ENCODE measurements at places on chromosomes 7 and 10.

GRCh38 chr7:26434974-26435373, 143.3 kb downstream of the SNX10 start:
- no peak for DNase-seq

GRCh38 chr7:38154278-38154677, 23.8 kb upstream of the STARD3NL start:
- no peak for DNase-seq

GRCh38 chr10:18260310-18260922, 120.2 kb downstream of the CACNB2 start:
- DNase-seq = no peak

DNA sequence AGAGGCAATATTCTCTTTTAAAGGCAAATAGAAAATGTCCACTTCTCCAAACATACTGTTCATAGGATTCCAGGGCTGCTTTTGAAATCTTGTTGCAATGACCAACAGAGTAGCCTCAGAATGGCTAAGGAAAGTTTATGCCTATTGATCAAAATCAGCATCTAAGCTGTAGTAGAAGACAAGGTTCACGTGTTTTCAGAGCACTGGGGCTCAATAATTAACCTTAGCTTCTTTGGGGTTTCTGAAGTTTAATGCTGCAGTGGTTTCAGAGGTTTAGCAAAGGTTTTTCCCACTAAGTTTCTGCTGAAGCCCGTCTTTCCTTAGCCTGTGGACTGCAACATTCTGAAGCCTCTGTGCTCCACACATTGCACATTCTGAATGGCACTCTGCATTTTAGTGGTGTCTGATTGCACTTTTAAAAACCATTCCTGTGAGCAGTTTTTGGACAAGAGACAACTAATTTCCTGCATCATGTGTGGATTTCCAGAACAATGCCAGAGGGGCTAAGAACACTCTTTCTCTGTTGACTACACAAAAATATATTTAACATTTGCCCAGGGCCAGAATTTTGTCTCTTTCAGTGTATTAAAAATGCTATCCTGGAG, 342.5 kb downstream of the PTEN start:
- DNase-seq = no peak

DNA sequence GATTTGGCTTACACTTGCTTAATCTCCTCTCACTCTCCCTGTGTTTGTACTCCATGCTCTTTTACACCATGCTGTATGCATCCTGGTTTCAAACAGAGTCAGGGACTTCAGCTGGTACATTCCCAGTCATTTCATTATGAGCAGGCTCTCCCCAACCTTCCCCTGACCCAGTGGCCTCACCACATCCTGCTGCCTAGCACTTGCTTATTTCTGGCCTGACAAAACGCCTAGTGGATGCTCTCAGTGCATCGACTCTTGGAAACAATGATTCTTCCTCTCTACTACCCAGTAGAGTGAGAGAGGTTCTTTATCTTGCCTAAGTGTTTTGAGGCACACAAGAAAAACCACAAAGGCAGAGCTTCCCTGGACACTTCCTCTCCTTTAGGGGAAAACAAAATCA, 63.4 kb downstream of the CAV1 start:
- DNase-seq = no peak

DNA sequence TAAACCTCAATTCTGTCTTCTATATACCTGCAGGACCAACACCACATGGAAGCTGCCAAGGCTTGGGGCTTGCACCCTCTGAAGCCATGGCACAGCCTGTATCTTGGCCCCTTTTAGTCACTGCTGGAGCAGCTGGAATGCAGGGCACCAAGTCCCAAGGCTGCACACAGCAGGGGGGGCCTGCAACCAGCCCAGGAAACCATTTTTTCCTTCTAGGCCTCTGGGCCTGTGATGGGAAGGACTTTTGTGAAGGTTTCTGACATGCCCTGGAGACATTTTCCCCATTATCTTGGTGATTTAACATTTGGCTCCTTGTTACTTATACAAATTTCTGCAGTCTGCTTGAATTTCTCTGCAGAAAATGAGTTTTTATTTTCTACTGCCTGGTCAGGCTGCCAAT, 123.2 kb upstream of the PCGF5 start:
- DNase-seq = no peak

GRCh38 chr10:86401588-86402282, 35.1 kb upstream of the GRID1 start:
- DNase-seq = peak; percentile 7

GRCh38 chr10:15856328-15857015, 3.8 kb downstream of the MINDY3 start:
- DNase-seq = no peak

GRCh38 chr7:124652237-124652636, 113.4 kb downstream of the GPR37 start:
- no peak for DNase-seq

DNA sequence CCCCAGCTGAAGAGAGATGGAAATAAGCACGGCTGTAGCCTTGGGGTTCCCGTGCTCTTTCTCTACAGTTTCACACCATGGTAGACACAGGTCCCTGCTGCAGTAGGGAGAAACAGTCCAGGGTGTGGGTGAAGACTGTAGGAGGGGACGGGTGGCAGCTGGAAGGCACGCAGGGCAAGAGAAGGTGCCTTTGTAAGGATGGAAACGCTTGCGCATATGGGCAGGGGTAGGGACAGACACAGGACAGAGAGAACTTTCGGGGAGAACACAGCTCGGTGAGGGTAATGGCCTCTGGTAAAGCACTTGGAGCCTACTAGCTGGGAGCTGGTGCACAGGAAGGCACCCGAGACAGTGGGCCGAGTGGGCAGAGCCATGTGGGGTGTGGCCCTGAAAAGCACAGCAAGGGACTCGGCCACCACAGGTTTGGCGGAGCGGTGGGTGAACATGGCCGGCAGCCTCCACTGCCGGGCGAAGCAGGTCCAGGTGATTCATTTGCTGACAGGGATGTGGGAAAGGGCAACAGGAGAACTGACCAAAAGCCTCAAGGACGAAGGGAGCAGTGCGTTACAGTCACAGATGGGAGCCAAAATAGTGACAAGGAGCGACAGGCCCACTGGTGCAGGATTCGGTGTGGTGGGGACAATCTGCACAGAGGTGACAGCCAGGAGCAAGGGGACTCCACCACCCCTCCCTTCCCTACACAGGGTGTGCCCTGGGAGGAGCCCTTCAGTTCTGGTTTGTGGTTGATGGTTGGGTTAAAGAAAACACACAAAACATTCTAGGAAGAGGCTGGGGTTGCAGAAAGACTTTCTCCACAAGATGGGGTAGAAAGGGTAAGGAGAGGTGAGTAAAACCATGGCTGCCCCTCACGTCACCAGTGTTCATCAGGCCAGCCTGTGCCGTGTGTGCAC, 97.1 kb downstream of the VOPP1 start:
- no peak for DNase-seq

DNA sequence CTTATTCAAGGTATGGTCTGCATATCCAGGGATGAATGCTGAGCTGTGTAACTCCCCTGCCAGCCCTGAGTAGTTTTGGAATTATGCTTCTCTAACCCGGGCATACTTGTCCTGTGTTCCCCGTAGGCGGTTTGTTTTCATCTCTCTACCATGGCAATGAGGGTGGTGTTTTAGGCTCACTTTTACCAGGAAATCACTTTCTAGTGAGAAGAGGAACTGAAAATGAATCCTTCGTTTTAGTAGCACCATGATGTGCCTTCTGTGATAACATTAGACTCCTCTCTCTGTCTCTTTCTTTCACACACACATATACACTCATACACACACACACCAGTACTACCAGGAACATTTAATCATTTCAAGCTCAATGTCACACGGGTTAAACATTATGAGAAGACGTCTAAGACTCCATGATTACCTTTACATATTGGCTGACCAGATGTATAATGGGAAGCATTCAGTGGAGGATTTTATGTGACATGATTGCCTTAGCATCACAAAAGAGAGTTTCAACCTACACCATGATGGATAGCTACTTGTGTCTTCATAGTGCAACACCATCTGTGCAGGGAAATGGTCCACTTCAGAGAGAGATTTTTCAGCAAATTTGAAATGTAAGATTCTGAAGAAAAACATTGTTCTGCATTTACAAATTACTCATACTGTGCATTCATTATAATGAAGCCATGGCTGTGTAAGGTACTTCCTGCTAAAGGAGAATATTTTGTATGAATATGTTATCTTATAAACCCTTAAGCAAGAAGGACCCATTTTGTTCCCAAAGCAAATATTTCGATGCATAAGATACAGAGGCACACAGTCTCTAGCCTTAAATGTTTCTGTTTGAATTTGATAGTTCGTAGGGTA, 31.0 kb upstream of the PFKP start:
- DNase-seq = no peak

DNA sequence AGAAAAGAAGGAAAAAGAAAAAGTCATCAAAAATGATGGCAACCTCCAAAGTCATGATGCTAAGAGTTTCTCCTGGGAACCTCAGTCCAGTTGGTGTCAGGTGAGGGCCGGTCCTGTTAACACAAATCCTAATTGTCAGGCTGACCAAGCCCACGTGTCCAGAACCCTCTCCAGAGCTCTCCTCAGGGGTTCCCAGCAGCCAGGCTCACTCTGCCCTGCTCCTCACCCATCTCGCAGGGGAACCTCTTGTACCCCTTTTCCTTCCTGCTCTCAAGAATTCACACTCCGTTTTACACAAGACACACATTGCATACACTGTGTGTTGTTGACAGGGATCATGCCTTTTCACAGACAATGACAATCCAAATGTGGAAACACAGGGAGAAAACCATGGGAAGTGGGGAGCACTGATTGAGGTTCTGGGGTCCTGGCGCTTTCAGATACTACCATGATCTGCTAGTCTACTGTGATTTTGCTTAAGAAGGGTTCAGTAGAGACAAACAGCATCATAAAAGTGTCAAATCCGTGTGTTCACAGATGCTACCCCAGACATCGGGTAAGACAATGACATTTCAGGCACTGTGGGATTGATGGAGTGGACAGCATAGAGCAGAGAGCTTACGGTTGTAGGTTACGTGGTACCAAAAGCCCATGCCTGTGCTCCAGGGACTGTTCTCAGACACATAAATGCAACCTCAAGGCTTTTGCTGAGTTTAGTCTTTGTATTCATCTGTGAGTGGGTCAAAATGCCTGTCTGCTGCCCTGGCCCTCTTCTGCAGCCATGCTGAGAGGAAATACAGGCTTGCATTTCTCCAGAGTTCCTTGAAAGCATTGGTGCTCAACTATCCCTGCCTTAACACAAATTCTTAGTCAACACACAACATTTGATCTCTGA, 16.0 kb downstream of the IL2RA start:
- DNase-seq = no peak

- no peak for DNase-seq
These were observed 133.6 kb downstream of the ZMIZ1 start for GRCh38 chr10:79202188-79203013.

GRCh38 chr7:150977382-150978125, 567 bp downstream of the KCNH2 start:
- no peak for DNase-seq

- DNase-seq = no peak
These were observed 296.7 kb upstream of the KLF6 start for GRCh38 chr10:4081685-4082111.

DNA sequence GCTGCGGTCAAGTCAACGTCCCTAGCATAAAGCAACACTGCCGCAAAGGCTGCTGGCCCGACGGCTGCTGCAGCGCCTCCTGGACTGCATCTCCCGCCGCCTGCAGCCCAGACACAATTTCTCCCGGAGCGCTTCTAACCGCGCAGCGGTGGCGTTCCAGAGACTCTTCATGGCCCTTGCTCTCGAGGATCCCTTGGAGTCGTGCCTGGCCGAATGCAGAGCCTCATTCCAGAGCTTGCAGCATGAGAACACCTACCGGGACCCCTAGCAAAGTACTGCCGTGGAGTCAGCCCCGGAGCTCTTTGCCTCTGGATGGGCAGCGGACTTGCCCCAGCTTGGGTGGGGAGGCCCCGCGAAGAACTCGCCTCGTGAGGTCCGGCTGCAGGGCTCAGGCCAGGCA, 79.7 kb upstream of the ZNF32 start:
- DNase-seq = no peak

DNA sequence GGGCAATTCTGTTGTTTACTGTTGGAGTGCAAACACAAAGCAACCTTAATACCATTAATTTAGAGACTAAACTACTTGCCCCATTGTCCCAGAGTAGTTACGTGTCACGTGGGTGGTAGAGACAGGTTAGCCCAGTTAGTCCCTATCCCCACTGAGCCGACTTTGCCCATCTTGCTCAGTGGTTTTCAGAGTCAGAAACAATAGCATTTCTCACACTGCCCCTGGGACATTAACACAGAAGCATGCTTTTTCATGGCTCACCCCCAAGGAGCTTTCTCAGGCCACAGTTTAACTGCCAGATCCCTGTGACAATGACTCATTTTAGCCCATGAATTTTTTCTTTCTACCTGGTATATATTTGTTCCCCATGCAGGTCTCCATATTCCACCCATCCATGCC, 271.0 kb downstream of the POU6F2 start:
- DNase-seq = no peak

DNA sequence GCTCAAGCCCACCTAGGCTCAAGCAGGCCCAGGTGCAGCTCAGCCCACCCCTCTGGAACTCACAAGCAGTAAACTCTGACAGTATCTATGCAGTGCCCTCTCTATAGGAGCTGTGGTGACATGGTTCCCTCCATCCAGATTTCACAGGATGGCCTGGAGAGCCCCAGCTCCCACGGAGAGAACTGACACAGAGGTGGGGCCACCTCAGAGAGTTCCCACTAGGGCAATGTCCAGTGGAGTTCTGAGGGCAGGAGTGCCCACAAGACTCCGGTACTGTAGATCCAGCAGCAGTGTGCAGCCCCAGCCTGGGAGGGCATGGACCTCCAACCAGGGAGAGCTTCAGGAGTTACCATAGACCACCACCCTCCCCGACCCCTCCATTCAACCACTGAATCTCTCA, 37.3 kb upstream of the CNPY1 start:
- no peak for DNase-seq

GRCh38 chr7:133048589-133048988, 33.3 kb downstream of the CHCHD3 start:
- DNase-seq = no peak

DNA sequence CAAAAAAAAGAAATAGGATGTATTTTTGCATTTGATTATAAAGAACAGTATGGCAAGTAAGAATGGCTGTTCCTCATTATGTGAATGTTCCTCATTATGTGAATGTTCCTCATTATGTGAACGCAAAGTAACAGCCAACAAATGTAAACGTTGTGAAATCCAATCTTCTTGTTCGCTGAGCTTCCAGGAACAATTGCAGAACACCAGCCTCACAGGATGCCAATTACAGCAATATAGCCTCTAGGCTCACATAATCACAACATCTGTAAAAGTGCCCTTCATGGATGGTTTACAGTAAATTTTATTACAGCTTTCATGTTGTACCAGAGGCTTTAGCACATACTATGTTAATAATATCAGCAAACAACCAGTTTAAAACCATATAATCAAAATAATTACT, 71.6 kb downstream of the THSD7A start:
- DNase-seq = no peak

DNA sequence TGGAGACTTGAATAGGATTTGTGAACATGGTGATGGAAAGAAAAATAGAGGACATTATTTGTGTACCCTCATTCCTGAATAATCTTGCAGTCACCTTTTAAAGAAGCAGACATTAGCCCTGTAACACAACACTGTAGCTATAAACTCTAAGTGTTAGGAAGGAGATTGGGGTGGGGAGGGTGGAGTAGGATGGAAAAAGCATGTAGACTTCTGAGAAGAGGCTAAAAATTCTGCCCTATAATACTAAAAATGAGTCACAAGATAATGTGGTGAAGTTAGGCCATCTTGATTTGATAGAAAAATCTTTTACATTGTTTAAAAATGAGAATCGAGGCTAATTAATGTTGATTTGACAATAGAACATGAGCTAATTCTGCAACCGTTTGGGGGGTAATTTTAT, 128.8 kb downstream of the LCOR start:
- DNase-seq = no peak

Measured in NCI-H510A (cell line).